PC-9 (cell line): ENCODE measurements at places on chromosomes 16 and 17.

- peak overlapping the region; percentile 87 for H3K4me3 ChIP-seq
- H3K36me3 ChIP-seq: no peaks in the 10 kb centered on the region
- peak; percentile 87 for DNase-seq
- peaks cover 20% of the 10 kb centered on the region for H3K4me1 ChIP-seq
- H3K27ac ChIP-seq: no peak overlapping the region
These were observed 5.3 kb upstream of the HIC1 start for GRCh38 chr17:2049333-2050299.

DNA sequence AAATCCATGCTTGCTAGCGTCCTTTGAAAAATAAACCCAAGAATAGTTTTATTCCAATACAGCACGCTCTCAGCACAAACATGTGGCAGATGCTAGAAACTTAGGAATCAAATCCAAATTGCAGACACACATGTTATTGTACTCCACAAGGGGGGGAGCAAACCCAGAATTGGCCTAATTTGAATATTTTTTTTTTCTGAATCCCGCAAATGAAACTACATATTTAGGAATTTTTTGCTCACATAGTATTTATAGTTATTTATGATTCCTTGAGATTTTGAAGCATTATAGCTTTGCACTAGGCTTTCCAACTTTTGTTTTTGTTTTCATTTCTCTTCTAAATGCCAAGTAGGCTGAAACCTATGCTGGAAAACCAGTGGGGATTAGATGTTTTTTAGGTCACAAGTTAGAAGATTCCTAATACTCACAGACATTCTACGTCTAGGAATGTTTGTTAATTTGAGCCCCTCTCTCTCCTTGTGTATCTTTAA is 59.3 kb upstream of the CDH11 start:
- no peak overlapping the region for H3K27ac ChIP-seq
- H3K4me3 ChIP-seq: no peak overlapping the region
- H3K36me3 ChIP-seq: no peaks in the 10 kb centered on the region
- no peak for DNase-seq
- no peaks in the 10 kb centered on the region for H3K4me1 ChIP-seq

DNA sequence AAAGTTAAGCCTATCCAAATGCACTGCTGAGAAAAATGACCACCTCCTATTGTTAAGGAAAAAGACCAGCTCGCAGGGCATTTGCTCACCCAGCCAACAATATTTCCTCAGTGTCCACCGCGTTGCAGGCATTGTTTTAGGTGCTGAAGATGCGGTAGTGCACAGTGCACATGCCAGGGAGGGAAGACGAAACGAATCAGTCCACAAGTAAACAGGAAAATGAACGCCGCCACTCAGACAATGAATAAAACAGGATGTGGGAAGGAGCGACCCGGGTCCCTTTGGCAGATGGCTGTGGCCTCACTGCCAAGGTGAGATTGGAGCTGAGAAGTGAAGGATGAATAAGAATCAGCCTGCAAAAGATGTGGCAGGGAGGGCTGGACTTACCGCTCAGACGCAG is 249.2 kb downstream of the FOXL1 start:
- no peaks in the 10 kb centered on the region for H3K4me1 ChIP-seq
- no peak for DNase-seq
- H3K4me3 ChIP-seq: no peak overlapping the region

DNA sequence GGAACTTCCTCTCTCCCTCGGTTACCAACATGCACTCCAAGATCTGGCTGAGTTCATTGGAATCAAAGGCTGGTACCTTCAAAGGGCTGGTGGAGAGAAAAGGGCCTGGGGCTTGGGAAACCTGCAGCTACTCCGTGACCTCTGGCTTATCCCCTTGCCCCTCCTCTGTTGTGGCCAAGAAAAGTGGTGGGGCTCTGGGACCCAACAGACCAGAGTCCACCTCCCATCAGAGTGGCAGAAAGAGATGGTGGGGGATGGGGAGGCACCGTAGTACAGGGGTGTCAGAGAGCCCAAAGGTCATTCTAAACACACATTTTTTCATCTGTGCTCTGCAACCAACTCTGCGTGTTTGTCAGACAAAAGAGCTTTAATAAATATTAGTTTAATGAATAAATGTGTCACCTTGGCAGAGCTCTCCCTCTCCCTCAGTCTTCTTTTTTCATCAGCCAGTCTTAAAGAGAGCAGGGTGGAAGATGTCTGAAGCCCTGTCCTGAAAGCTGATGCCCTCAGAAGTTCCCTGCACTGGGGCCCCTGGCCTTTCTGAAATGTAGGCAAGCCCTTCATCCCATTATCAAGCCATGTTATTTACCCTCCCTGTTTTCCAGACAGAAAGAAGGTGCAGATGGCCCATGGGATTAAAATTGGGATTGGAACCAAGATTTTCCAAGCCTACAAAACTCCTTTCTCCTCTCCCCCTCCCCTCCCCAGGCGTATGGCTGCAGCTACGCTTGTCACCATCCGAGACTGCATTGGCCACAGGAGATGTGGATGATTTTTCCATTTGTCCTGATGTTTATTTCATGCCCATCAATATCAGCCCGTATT is 227.3 kb downstream of the CCDC182 start:
- peaks cover 13% of the 10 kb centered on the region; the same call in 1 of the 2 replicates for H3K27me3 ChIP-seq
- H3K27ac ChIP-seq: no peak overlapping the region

DNA sequence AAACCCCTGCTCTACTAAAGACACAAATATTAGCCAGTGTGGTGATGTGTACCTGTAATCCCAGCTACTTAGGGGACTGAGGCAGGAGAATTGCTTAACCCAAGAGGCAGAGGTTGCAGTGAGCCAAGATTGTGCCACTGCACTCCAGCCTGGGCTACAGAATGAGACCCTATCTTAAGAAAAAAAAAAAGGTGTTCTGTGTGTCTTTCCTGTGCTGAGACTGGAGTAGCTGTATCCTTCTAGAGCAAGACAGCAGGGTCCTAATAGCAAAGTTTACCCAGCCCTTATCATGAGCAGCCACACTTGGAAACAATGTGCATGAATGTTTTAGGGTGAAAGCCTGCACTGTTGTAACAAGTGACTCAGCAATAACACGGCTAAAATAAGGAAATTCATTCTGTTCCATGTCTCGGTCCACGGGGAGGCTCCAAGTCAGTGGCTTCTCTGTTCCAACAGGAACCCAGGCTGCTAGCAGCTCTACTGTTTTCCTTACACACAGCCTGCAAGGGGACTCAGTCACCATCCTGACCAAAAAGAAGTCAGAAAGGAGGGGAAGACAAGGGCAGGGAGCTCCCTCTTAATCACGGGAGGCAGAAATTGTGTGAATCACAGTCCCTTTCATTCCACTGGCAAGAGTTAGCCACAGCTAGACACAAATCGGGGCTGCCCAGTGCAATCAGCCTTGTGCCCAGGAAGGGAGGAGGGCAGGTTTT is 7.1 kb upstream of the SLC5A11 start:
- H3K27ac ChIP-seq: peak overlapping the region; percentile 65
- H3K36me3 ChIP-seq: no peaks in the 10 kb centered on the region

DNA sequence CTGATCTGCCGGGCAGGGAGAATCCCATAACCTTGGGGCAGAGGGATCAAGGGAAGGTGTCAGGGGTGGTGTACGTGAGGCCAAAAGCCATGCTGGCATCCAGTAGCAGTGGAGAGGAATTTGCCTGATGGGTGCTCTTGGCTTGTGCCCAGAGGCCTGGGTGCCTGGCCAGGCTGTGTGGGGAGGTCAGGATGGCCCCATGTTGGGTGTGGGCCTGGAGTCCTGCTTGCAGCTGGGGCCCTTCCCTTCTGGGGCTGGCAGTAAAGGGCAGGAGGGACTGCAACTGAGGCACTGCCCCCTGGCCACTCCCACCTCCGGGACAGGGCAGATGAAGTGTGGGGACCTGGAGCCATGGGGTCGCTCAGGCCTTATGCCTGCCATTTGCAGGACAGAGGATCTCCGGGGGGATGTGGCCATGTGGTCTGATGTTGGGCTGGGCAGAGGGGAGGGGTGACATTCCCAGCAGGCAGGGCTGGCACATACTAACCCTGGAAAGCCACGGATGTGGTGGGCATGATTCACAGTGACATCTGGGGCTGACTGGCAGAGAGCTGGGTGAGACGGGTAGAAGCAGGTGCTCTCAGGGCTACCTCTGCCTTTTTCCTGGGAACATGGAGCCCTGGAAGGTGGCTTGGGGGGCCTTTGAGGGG is 3.5 kb downstream of the FMNL1 start:
- H3K36me3 ChIP-seq: no peaks in the 10 kb centered on the region
- peak; percentile 29 for DNase-seq
- H3K4me1 ChIP-seq: peaks cover 46% of the 10 kb centered on the region
- H3K4me3 ChIP-seq: no peak overlapping the region
